ENCODE measurements at places on chromosomes 3 and 15.

DNA sequence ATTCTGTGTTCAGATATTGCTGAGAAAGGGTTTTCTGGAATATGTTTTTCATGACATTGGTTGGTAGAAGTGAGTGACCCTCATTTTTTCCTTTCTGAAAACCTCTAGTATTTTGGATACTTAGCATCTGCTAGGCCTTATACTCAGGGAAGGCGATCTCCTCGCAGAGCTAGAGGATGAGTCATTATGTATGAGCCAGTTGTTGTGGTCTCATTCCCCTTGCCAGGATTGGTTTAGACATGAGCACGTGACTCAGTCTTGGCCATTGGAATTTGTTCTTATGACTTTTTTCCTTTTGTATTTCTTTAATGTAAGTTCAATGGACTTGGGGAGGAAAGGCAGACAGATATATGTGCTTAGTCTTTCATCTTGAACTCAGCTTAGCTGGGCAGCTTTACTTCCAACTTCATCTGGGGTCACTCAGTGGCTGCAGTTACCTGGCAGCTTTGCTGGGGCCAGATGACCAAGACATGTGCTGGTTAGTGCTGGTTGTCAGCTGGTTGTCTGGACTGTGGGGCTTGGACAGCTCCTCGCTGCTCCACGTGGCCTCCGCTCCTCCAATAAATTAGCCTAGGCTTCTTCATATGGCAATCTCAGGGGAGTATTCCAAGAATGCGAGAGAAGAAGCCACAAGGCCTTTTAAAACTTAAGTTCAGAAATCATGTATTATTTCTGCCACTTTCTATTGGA, 207.5 kb downstream of the IL20RB start:
- ATAC-seq, result no peak

DNA sequence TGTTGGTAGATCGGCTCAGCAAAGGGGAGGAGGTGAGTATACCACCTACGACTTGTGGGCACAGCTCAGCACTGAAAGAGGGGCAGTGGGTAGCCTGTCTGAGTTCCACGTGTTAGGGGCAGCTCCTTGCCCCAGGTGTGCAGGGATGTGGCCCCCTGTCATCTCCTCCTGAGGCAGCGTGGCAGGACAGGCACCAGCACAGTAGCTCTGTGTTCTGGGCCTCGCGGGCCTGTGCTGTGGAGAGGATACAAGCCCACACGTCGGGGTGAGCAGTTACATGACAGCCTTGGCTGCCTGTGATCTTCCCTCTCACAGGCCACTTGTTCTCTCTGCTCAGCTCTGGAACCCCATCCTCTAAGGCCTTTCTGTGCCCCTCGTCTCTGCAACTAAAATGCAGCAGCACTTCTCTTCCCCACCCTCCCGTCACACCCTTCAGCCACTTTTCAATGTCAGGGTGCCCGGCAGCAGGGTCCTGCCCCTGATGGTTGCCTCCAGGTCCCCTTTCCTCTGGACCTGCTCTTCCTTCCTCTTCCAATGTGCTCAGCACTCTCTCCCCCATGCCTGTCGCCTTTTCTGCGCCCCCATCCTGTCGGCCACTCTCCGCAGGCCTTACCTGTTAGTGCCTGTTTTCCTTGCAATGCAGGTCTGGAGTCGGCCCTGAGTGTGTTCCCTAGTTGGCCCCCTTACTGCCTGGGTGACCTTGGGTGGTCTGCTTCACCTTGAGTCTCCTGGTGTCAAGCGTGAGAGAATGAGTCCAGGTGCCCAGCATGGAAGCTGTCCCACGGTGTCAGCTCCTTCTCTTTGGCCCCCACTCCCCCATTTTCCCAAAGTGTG, 18.2 kb upstream of the CPNE9 start:
- ATAC-seq, result no peak

DNA sequence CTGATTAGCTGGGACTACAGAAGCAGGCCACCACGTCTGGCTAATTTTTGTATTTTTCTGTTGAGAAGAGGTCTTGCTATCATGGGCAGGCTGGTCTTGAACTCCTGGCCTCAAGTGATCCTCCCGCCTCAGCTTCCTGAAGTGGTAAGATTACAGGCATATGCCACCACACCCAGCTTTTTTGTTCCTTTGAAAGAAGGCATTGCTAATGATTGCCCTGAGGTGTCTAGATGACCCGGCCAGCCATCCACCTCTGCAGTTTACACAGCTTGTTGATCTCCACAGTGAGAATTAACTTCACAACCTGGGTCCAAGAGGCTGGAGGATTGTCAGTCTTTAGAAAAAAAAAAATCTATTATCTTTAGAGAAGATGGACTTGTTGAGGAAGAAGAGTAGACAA, 58.7 kb downstream of the SMAD3 start:
- ATAC-seq, result no peak

GRCh38 chr3:37279856-37280255, 105.5 kb upstream of the LRRFIP2 start:
- no peak for ATAC-seq

GRCh38 chr3:25820816-25821486, 31.1 kb downstream of the OXSM start:
- ATAC-seq, result peak; percentile 29

- no peak for ATAC-seq
Observed at GRCh38 chr15:70789213-70789612, 25.9 kb upstream of the UACA start.

Measured in activated T-helper 17 cell treated with anti-CD3 and anti-CD28 coated beads, Interleukin-2, amount 50 U/mL, for 72 hours (primary cell).